Endothelial cell of umbilical vein (primary cell): ENCODE measurements at places on chromosomes 3 and 15.

- DNase-seq: no peak
These were observed 239.0 kb upstream of the TRIM42 start for GRCh38 chr3:140438736-140439470.

DNA sequence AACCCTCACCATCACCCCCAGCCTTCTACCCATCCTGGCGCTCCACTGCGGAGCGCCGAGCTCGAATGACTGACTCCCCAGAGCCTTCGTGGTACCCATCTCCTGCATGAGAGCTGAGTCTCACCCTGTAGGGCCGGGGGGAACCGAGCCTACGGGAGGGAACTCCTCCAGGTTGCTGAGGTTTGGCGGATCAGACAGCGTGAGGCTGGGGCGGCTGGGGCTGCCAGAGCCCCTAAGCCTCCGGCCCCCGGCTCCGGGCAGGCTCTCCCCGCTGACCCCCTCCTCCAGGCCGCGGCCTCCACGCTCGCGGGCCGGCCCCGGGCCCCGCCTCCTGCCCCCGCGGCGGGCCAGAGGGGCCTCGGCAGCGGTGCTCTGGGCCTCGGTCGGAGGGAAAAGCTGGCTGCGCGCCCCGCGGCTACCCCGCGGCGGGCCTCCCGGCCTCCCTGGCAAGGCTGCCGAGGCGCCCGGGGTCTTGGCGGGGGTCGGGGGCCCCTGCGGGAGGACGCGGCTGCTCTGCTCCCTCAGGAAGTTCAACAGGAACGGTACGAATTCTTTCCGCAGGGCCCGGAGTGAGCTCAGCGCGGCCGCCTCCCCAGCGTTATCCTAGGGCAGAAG lies 643 bp downstream of the CDAN1 start:
- DNase-seq: peak; percentile 17

DNA sequence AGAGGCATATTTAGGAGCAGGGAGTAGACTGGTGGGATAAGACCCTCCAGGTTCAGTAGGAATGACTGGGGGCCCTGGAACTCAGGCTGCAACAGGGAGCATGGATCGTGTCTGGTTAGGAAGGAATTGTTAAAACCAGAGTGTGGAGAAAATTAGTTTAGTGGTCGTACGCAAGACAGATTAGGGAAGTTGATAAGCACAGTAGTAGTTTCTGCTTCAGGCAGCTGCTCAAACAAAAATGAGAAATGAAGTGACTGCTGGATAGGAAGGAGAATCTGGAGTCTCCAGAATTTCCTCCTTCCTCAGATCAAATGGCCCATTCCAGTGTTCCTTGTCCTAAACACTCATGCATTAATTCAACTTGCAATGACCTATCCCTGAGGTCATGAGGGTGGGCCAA lies 11.2 kb downstream of the MYD88 start:
- no peak for DNase-seq

GRCh38 chr15:26525096-26525495 lies 247.8 kb downstream of the GABRB3 start:
- no peak for DNase-seq

DNA sequence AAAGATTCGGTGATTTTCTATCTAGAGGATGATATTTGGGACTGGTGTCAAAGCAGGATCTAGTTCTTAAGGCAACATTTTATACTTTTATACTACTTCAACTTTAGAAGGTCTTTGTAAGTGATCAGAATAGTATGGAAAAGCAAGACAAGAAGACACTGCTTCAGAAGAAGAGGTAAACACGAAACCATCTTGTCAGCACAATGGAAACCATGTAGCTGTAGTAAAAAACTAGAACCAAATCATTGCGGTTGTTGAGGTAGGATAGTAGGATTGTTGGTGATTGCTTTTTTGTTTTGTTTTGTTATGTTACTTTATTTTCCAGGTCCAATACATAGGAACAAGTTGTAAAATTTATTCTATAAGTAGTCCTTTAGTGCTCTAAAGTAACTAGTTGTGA lies 40.0 kb downstream of the SEMA6D start:
- no peak for DNase-seq

- no peak for DNase-seq
These were observed 207.8 kb upstream of the MCTP2 start for GRCh38 chr15:94023531-94023930.

GRCh38 chr3:144390786-144391185 lies 419.2 kb downstream of the DIPK2A start:
- no peak for DNase-seq

DNA sequence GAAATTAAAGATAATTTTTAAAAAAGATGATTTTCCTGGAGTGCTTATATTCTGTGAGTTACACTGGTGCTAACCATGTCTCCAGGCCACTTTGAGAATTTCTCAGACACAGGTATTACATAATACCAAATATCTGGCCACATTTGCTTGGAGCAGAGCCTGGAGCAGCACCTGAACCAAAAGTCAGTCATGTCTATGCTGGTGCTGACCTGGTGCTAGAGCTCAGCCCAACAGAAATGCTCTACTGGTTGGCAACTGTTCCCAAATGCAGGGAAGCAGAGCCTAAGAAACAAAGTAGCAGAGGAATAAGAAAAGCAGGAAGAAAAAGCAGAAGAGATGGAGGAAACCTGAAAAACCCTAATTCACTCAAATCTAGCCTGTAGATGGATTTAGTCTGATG lies 135.7 kb upstream of the SLC7A14 start:
- DNase-seq: no peak
